T-cell (primary cell): ENCODE measurements at places on chromosomes 1 and 21. TPM values are rescaled to one million over a fixed set of nuclear protein-coding genes. Genes with fewer than 3 reads are reported as not detected.
A peak's percentile ranks its signal among the peaks of the same experiment; 100 is the strongest.

Gene SYT2
- total RNA-seq = 0.07 TPM

Gene KLHDC9
- 0.82 TPM for total RNA-seq

Gene CDC7
- 6.9 TPM for total RNA-seq

Gene OLFM3
- total RNA-seq = not detected

Gene FLG
- not detected for total RNA-seq

Gene LIN28A
- total RNA-seq = 1.1 TPM

Gene LMOD1
- total RNA-seq = 0.10 TPM

Gene NPHS2
- total RNA-seq = not detected

Gene KCNK1
- 0.76 TPM for total RNA-seq

Gene PLA2G2D
- not detected for total RNA-seq

Gene DTL
- total RNA-seq = 0.98 TPM

GRCh38 chr21:44011123-44011522, 986 bp upstream of the TRAPPC10 start:
- H3K4me1 ChIP-seq = peaks cover 9% of the 10 kb centered on the region
- H3K4me3 ChIP-seq = no peak overlapping the region
- H3K27ac ChIP-seq = peak overlapping the region; percentile 62

DNA sequence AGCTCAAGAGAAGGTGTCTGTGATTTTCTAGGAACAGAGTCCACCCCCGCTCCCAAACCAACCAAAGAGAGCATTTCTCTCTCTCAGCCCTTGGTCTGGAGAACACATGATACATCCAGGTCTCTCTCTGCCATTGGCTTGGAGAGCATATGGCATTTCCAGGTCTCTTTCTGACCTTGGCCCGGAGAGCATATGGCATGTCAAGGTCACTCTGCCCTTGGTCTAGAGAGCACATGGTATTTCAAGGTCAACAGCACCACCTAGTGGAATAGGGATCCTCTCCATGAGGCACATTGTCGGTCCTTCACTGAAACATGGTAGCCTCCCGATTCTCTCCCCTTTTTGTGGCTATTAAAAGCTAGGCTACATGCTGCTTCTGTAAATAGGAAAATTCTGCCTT, 437.7 kb upstream of the OLFM3 start:
- H3K36me3 ChIP-seq = no peaks in the 10 kb centered on the region
- H3K27ac ChIP-seq = no peak overlapping the region
- no peak overlapping the region for H3K4me3 ChIP-seq
- DNase-seq = no peak
- no peaks in the 10 kb centered on the region for H3K4me1 ChIP-seq
- no peaks in the 10 kb centered on the region for H3K27me3 ChIP-seq

DNA sequence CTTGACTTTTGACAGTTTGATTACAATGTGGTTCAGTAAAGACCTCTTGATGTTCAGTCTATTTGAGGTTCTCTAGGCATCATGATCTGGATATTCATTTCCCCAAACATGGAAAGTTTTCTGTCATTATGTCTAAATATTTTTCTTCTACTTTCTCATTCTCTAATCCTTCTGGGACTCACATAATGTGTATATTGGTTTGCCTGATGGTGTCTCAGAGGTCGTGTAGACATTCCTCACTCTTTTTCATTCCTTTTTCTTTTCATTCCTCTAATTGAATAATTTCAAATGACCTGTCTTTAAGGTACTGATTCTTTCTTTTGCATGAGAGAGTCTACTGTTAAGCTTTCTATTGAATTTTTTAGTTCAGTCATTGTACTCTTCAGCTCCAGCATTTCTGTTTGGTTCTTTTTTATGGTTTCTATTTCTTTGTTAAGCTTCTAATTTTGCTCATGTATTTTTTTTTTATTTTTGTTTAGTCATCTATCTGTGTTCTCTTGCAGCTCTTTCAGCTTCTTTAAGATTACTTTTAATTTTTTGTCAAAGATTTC, 158.4 kb downstream of the GDAP2 start:
- no peak overlapping the region for H3K4me3 ChIP-seq
- no peaks in the 10 kb centered on the region for H3K36me3 ChIP-seq
- H3K4me1 ChIP-seq = no peaks in the 10 kb centered on the region
- DNase-seq = no peak
- no peak overlapping the region for H3K27ac ChIP-seq

GRCh38 chr1:211641044-211641800, 34.2 kb downstream of the NEK2 start:
- no peak overlapping the region for H3K27ac ChIP-seq
- no peak overlapping the region for H3K4me3 ChIP-seq
- H3K36me3 ChIP-seq = no peaks in the 10 kb centered on the region
- H3K4me1 ChIP-seq = peaks cover 4% of the 10 kb centered on the region

GRCh38 chr21:45477176-45478114, 64.8 kb downstream of the SLC19A1 start:
- DNase-seq = no peak
- peaks cover 27% of the 10 kb centered on the region for H3K4me1 ChIP-seq
- no peaks in the 10 kb centered on the region for H3K36me3 ChIP-seq
- H3K27me3 ChIP-seq = peaks cover 2% of the 10 kb centered on the region

DNA sequence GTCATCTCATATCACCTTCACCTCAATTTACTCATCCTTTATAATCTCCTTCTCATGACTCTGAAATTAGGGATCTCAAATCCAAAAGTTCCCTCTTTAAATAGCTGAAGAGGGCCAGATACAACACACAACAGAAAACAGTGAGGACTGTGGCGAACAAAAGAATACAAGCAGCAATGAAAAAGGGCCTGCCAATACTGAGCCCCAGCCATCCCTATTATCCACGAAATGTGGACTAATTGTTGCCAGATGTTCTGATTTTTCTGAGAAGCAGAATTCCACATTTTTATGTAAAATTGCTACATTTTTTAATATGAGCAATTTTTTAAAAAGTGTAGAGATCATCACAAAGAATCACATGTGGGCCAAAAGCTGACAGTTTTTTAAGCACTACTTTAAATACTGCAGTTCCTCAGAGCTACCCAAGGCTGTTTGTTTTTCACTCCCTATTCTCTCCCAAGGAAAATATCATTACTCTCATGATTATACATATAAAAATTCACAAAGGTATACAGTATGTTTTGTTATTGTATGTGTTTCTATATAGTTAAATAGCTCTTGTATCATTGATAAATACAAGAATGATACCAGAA, 90.0 kb downstream of the ASH1L start:
- no peak overlapping the region for H3K4me3 ChIP-seq
- H3K27ac ChIP-seq = no peak overlapping the region
- no peak for DNase-seq
- peaks cover 4% of the 10 kb centered on the region for H3K4me1 ChIP-seq
- no peaks in the 10 kb centered on the region for H3K27me3 ChIP-seq
- H3K36me3 ChIP-seq = no peaks in the 10 kb centered on the region

GRCh38 chr1:240169188-240169587, 77.5 kb downstream of the FMN2 start:
- H3K27me3 ChIP-seq = no peaks in the 10 kb centered on the region
- H3K36me3 ChIP-seq = no peaks in the 10 kb centered on the region

- no peak overlapping the region for H3K4me3 ChIP-seq
- H3K4me1 ChIP-seq = peaks cover 41% of the 10 kb centered on the region
- H3K27ac ChIP-seq = no peak overlapping the region
- no peaks in the 10 kb centered on the region for H3K36me3 ChIP-seq
- DNase-seq = no peak
Observed at GRCh38 chr1:47229886-47230691, 1.9 kb downstream of the TAL1 start.

GRCh38 chr1:214633686-214634085, 30.7 kb downstream of the CENPF start:
- no peak for DNase-seq
- no peak overlapping the region for H3K27ac ChIP-seq
- H3K27me3 ChIP-seq = no peaks in the 10 kb centered on the region
- H3K4me1 ChIP-seq = peaks cover 10% of the 10 kb centered on the region

- H3K27ac ChIP-seq = no peak overlapping the region
- H3K4me3 ChIP-seq = no peak overlapping the region
- no peaks in the 10 kb centered on the region for H3K36me3 ChIP-seq
- no peak for DNase-seq
- no peaks in the 10 kb centered on the region for H3K4me1 ChIP-seq
Observed at GRCh38 chr1:217712925-217713597, 81.9 kb downstream of the SPATA17 start.

DNA sequence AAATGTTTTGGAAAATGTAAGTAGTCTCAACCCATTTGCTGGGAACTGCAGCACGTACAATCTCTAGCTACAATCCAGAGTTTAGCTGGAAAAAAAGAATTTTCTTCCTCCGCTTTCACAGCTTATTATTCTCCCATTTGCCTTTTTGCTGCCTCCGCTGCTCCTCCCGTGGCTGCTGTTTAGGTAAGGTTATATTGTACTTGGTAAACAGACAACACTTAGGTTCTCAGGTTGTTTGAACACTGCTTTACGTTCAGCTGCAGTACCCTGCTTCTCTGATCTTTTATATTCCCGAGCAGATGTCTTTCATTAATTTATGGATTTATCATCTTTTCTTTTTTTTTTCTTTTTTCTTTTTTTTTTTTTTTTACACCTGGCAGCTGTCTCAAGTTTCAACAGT, 14.3 kb downstream of the PROX1 start:
- no peak overlapping the region for H3K4me3 ChIP-seq
- H3K27ac ChIP-seq = no peak overlapping the region
- H3K4me1 ChIP-seq = no peaks in the 10 kb centered on the region
- H3K27me3 ChIP-seq = no peaks in the 10 kb centered on the region

DNA sequence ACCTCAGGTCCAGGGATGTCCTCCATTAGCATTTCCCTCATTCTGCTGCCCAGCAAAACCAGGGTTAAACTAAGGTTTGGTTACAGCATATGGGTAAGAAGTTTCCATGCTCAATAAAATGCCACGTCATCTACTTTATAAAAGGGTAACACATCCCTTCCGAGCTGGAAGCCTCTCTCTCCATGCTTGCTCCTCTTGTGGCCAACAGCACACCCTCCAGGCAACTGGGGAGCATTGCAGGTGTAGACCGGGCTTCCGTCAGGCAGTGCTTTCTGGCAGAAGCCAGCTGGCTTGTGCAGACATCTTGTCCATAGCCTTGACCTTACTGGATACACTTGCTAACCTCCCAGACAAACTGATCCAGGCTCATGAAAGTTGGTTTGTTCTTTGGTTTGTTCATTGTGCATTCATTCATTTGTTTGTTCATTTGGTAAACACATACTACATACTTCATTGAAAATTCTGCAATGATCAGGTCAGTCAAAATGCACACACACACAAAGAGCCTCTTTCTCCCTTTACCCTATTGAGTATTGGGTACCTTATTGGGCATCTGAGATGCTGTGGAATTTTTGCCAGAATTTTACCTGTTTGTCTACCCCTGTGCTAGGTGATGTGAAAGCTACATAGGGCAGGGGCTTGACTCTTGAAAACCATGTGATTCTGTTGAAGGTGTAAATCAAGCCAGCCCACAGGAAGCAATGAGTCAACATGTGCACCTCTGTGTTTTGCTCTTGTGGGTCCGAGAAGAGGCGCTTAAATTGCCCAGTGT, 422.8 kb downstream of the CAMTA1 start:
- H3K27me3 ChIP-seq = peaks cover 7% of the 10 kb centered on the region
- H3K4me1 ChIP-seq = no peaks in the 10 kb centered on the region
- H3K36me3 ChIP-seq = no peaks in the 10 kb centered on the region
- H3K27ac ChIP-seq = no peak overlapping the region
- H3K4me3 ChIP-seq = no peak overlapping the region

DNA sequence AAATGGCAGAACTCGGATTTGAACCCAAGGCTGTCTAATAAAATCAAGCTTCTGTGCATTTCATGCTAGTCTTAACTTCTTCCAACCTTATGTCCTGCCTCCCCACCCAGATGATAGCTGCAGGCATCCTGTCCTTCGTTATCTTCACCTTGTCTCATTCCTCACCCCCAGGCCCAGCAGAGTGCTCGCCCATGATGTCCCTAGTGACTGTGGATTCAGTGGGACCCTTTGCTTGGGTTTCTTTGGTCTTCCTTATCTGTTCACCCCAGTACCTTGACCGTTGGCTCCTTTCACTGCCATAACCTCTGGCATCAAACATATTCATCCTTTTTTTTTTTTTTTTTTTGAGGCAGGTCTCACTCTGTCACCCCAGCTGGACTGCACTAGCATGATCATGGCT, 5.6 kb upstream of the BSDC1 start:
- no peak overlapping the region for H3K4me3 ChIP-seq
- no peak for DNase-seq
- H3K27me3 ChIP-seq = no peaks in the 10 kb centered on the region
- H3K27ac ChIP-seq = no peak overlapping the region

- H3K36me3 ChIP-seq = peaks cover 6% of the 10 kb centered on the region
- H3K4me3 ChIP-seq = no peak overlapping the region
- no peaks in the 10 kb centered on the region for H3K27me3 ChIP-seq
Observed at GRCh38 chr1:13763991-13764390, 64.0 kb downstream of the PRDM2 start.

GRCh38 chr1:11790880-11791715, 14.7 kb downstream of the MTHFR start:
- no peak overlapping the region for H3K4me3 ChIP-seq
- no peaks in the 10 kb centered on the region for H3K4me1 ChIP-seq
- H3K27me3 ChIP-seq = no peaks in the 10 kb centered on the region
- no peak for DNase-seq
- H3K36me3 ChIP-seq = peaks cover 52% of the 10 kb centered on the region

DNA sequence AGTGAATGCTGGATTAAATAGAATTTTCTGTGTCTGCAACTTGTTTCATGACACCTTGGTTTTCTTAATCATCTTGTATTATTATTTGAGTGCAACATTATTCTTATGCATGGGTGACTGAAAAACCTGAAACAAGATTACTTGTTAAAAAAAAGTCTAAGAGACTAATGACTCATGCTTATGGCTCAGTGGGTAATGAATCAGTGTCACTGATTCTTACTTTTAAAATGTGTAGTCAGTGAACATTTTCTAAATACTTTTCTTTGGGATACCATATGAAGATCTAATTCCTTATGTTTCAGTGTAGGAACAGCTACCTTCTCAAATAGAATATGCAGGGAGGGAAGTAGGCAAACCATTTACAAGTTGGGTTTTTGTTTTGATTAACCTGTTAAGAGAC, 65.5 kb downstream of the PRKAA2 start:
- H3K27me3 ChIP-seq = no peaks in the 10 kb centered on the region
- DNase-seq = no peak
- H3K4me1 ChIP-seq = no peaks in the 10 kb centered on the region
- H3K36me3 ChIP-seq = no peaks in the 10 kb centered on the region
- H3K27ac ChIP-seq = no peak overlapping the region
- H3K4me3 ChIP-seq = no peak overlapping the region

GRCh38 chr1:186212568-186213224, 162.4 kb downstream of the TPR start:
- H3K36me3 ChIP-seq = no peaks in the 10 kb centered on the region
- peaks cover 5% of the 10 kb centered on the region for H3K27me3 ChIP-seq
- H3K27ac ChIP-seq = no peak overlapping the region
- DNase-seq = no peak
- no peak overlapping the region for H3K4me3 ChIP-seq
- no peaks in the 10 kb centered on the region for H3K4me1 ChIP-seq

GRCh38 chr1:112575154-112575804, 43.7 kb downstream of the ST7L start:
- no peak for DNase-seq
- H3K36me3 ChIP-seq = no peaks in the 10 kb centered on the region
- no peak overlapping the region for H3K27ac ChIP-seq

DNA sequence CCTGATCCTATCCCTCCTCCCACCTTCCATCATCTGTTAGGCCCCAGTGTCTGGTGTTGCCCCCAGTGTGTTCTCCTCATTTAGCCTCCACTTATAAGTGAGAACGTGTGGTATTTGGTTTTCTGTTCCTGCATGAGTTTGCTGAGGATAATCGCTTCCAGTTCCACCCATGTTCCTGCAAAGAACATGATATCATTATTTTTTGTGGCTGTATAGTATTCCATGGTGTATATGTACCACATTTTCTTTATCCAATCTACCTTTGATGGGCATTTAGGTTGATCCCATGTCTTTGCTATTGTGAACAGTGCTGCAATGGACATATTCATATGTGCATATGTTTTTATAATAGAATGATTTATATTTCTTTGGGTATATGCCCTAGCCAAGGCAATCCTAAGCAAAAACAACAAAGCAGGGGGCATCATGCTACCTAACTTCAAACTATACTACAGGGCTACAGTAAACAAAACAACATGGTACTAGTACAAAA, 142.9 kb downstream of the TNFSF18 start:
- H3K27ac ChIP-seq = no peak overlapping the region
- no peak for DNase-seq
- H3K27me3 ChIP-seq = no peaks in the 10 kb centered on the region
